ENCODE measurements at places on chromosomes 5 and 9.

GRCh38 chr9:137432687-137433348 lies 8.3 kb downstream of the ENTPD8 start:
- no peak for DNase-seq

GRCh38 chr5:67435032-67435431 lies 238.4 kb upstream of the CD180 start:
- DNase-seq = no peak

DNA sequence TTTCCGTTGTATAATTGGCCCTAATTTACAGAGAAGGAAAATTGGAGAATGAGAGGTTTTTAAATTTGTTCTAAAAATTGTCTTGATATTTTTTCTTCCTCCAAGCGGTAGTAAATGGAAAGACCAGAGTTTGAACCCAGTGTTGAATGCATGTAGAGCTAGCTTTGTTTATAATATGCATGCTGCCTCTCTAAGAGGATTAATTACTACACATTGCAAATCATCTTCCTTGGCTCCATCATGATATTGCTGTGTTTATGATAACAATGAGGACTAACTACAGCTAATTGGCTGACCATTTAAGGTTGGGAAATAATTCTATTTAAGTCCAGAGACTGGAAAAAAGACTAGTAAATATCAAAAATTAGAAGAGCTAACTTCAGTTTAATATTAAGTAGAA lies 338.5 kb downstream of the PLK2 start:
- DNase-seq = no peak

DNA sequence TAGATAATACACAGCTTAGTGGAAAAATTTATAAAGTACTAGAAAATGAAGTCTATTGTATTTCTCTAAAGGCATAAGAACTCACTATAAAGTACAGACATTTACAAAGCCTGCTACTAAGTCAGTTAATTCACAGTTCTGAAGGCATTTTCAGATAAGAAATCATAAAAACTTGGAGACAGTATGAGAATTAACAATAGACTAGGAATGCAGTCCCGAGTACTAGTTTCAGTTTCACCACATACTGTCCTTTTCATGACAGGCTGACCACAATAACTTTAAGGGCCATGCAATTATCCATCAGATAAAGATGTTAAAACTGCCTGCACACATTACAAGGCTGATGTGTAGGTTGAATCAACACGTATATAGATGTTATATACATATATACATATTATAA lies 362.6 kb upstream of the SMC2 start:
- DNase-seq = no peak

DNA sequence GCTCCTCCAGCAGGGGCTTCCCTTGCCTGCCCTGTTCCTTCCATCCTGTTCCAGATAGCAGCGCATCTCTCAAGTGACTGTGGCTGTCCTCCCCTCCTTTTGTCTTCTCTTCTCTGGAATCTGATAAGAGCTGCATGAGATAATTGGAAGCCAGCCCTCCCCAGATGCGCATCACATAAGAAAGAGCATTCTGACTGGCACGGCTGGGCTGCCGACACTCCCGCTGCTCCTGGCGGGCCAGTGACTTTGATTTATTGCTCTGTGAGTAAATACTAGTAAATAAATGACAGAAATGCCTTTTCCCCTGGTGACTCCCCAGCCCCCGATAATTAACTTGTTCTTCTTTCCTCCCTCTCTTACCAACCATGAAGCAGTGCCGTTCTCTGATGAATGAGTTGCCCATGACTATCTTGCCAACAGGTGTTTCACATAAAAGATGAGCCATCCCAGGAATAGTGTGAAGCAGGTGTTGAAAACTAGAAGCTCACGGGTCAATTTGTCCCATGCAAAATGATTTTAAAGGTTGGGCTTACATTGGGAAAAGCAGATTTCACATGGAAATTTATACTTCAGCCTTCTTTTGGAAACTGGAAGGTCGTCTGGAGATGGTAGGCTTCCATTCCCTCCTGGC lies 212.3 kb downstream of the ERCC6L2 start:
- no peak for DNase-seq

- no peak for DNase-seq
Observed at GRCh38 chr9:132645306-132645705, 24.5 kb downstream of the DDX31 start.

DNA sequence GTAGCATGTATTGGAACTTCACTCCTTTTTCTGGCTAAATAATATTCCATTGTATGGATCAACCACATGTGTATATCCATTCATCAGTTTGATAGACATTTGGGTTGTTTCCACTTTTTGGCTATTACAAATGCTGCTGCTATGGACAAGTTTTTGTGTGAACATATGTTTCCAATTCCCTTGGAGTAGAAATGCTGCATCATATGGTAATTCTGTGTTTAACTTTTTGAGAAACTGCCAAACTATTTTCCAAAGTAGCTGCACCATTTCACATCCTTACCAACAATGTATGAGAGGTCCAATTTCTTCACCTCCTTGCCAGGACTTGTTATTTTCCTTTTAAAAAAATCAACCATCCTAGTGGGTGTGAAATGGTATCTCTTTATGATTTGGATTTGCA lies 8.4 kb downstream of the FRRS1L start:
- DNase-seq = no peak

- no peak for DNase-seq
Observed at GRCh38 chr5:37437711-37438110, 58.6 kb downstream of the WDR70 start.

GRCh38 chr9:115498303-115498702 lies 380.3 kb upstream of the TNC start:
- DNase-seq = no peak

DNA sequence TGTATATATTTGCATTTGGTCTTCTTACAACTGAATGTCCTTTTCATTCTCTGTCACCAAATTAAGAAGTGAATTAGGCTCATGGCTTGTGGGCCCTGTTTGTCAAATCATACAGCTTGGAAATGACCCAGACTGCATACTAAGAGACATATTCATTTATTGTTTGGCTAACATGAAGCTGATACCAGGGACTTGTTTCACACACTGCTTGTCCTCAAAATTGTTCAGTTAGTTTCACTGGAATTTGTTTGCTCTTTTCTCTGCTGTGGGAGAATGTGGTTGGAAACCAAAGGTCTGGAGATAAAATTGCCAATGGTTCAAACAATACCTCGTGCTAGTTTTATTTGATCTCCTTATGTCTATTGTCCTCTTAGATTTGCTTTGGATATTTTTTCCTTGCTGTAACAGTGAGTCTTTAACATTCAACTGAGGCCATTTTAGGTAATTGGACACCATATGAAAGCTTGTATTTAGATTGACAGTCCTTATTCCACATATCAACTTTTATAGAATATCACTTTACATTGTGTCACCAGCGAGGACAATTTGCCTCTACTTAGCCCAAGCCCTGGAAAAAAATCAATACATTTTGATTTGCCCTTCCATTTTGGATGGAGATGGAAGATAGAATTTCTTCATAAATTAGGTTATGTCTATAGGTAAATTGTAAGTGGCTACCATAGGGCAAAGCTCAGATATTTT lies 144.3 kb upstream of the MTAP start:
- DNase-seq = no peak

DNA sequence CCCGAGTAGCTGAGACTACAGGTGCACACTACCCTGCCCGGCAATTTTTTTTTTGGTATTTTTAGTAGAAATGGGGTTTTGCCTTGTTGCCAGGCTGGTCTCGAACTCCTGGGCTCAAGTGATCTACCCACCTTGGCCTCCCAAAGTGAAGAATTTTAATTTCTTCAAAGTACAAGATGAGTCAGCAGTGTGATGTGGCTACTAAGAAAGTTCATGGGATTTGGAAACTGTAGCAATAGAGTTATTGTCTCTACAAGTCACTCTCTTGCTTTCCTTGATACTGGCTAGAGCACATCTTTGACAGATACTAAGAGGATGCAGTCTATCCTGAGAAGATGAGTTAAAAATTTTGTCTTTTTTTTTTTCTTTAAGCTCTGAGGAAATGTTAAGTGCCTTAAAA lies 1.6 kb downstream of the CREB3 start:
- DNase-seq = no peak

DNA sequence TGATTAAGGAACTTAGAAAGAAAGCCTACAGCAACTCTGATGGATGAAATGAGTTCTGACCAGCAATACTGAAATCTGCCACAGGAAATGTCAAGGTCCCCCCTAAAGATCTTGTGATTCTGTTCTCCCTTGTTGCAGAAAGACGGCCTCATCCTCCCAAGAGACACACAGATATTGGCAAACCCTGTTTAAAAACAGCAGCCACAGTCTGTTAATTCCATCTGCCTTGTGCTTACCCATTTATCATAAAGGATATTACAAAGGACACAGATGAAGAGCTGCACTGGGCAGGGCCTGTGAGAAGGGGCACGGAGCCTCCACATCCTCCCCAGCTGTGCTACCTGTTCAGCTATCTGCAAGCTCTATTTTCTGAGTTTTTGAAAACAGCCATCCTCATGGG lies 15.2 kb downstream of the RAPGEF1 start:
- no peak for DNase-seq

DNA sequence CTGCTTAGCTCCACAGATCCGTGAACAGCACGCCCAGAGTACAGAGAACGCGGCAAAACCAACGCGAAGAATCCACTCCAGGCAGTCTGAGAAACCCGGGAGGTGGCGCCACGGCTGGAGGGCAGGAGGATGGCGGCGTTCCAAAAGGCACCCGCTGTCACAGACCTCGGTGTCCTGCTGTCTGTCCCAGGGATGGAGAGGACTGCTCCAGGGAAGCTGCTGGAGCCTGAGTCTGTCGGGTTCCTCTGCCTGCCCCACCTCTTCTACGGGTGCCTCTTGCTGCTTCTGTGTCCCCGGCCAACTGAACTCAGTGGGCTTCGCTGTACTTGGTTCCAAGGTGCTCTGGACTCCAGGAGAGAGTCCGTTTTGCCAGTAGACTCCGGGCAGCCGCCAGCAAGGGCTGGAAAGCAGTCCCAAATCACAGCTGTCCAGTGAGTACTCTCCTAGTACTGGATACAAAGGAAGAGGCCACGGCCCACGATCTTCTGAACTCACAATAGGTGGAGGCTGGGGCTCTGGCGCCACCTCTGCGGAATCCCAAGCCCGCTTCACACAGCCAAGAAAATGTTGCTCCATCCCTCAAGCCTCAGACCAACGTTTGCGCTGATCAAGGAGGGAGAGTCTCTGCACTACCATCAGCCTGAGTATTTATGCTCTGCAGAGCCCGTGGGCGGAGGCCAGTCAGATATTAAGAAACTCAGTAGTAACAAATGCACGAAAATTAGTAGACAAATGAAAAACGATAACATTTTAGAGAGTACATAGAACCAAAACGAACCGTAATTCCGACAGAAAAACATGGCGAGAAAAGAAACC lies 440 bp downstream of the ANXA2R start:
- DNase-seq = peak; percentile 47

- no peak for DNase-seq
Observed at GRCh38 chr9:91383577-91383976, 21.9 kb upstream of the AUH start.

DNA sequence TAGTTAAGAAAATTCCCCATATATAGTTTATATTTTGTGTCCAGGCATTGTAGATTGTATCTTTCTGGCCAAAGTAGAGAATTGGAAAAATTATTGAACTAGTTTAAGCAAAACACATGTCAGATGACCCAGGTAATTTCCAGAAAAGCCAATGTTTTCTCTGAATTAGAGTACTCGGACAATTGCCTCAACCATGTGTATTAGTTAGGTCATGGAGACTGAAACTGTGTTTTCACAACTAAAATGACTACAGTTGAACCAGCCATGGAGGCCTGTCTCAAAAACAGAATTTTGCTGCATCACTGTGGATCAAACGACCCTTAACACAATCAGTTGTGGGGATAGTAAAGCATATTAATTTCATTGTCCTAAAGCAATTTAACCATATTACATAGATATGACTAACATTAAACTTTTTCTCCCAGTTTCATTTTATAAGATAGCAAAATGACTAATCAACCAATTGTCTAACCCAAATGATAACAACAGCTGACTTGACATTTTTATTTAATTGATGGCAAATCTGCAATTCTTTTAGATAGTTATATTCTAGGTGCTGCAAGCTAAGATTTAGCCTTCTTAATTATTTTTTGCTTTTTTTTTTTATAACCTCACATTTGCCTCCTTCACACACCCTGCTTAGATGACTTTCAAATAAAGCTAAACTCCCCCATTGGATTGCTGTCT lies 39.2 kb upstream of the SPDL1 start:
- no peak for DNase-seq

- no peak for DNase-seq
Observed at GRCh38 chr5:106142116-106142515, 1528.6 kb downstream of the EFNA5 start.

DNA sequence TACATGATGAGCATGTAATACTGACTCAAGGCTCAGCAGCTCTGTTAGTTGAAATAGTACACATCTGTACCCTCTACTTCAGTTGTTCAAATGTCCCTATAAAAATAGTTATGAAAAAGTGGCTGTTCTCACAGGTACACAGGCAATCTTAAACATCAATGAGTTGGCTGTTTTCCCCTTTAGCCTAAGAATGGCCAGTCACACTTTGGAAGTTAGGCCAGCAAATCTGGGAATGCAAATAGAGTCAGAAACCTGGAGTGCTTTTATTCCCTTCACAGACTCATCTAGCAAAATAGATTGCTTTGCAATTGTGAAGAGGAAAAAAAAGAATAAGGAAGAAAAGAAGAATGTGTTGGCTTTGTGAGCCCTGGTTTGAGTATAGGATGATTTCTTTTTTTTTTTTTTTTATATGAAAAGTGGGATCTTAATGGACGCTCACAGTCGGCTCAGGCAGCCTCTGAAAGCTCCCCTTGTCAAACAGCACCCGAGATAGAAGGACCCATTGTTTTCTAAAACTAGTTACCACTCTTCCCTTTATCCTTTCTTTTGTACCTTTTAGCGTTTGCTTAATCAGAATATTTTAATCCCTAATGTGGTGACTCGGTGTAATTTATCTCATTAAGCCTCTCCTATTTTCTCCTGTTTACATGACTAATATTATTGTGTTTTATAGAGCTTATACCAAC lies 27.9 kb upstream of the TLE1 start:
- no peak for DNase-seq

DNA sequence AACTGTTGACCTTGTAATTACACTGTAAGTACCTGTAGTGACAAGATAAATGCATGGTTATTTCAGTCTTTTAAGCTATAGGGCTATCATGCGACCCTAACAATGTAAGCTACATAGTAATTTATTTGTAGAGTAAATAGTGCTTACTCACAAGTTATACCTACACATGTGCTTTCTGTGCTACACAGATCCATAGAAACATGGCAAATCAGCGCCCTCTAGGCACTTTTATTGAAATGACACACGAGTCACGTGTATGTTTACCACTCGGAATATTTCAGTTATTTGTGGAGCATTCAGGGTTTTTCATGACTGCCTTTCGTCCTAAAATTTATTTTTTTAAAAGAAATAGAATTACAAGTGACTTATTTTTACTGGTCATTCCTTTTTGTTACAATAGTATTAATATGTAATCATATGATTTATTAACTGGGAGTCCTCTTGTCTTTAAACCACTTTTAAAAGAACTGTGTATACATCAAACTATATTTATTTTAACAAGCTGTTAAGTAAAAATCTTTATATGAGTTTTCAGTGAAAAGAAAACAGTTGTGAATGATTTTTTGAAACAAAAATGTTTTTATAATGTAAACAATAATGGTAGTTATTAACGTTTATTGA lies 1242.3 kb upstream of the WWC1 start:
- DNase-seq = peak; percentile 47

- no peak for DNase-seq
Observed at GRCh38 chr5:95086927-95087815, 197.7 kb downstream of the MCTP1 start.

Measured in HEK293T (cell line).